ENCODE measurements at places on chromosomes 6 and 20. TPM values are rescaled to one million over a fixed set of nuclear protein-coding genes. Genes with fewer than 3 reads are reported as not detected.
A peak's percentile ranks its signal among the peaks of the same experiment; 100 is the strongest.

DNA sequence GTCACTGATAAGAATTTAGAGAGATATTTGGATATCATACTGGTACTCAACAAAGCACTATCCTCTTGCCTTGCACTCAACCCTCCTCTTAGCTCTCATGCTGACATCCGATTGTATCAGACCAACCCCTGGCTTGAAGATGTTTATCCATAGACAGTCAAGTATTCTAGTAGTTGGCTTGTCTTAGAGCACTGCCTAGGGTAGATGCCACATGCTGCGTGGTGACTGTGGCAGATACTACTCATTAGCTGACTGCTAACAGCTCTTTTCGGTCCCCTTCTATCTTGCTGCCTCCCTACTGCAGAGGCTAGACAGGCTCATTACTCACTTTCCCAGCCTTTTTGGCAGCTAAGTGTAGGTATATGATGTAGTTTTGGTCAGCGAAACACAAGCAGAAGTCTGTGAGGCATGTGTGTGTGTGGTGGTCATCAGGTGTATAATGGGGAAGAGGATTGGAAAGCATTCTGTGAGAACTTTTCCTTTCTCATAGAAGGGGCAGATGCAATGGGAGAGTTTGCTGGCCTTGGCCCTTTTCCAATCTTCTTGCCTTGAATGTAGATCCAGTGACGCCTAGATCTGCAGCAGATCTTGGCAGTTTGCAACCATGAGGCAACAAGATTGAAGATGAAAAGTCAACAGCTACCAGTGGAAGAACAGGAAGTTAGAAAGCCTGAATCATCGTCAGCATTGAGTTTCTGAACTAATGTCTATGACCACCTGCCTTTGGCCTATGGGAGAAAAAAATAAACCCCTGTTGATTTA, 4.4 kb upstream of the IFNGR1 start:
- H3K27ac ChIP-seq, result no peak overlapping the region
- no peaks in the 10 kb centered on the region for H3K36me3 ChIP-seq
- DNase-seq, result no peak
- no peak overlapping the region for H3K4me3 ChIP-seq

GRCh38 chr20:63740627-63741353, 1.2 kb downstream of the SLC2A4RG start:
- H3K4me1 ChIP-seq, result peaks cover 11% of the 10 kb centered on the region
- no peaks in the 10 kb centered on the region for H3K27me3 ChIP-seq
- H3K4me3 ChIP-seq, result peak overlapping the region; percentile 75
- peak overlapping the region; percentile 42 for H3K27ac ChIP-seq

The OPRM1 gene
- total RNA-seq, result not detected

DNA sequence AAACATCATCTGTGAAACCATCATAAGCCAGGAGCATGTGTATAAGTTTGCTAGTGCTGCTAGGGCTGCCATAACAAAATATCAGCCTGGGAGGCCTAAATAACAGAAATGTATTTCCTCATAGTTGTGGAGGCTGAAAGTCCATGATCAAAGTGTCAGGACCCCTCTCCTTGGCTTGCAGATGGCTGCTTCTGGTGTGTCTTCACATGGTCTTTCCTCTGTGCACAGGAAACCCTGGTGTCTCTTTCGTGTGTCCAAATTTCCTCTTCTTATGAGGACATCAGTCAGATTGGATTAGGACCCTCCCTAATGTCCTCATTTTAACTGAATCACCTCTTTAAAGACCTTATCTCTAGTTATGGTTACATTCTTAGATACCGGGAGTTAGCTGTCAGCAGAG, 6.2 kb upstream of the CITED2 start:
- H3K27me3 ChIP-seq, result peaks cover 2% of the 10 kb centered on the region
- no peaks in the 10 kb centered on the region for H3K36me3 ChIP-seq
- H3K27ac ChIP-seq, result no peak overlapping the region

The TRERF1 gene
- 13.7 TPM for total RNA-seq

The LAMA2 gene
- total RNA-seq, result 121 TPM

GRCh38 chr20:59958123-59958522, at the start of gene CDH26:
Gene CDH26, plus strand, starts transcription at chr20:59958423. Its CDS starts 304 bp downstream, at chr20:59958727.
- no peak within 1 kb of the TSS for H3K4me3 ChIP-seq
- H3K27ac ChIP-seq, result no peak within 1 kb of the TSS
- H3K4me1 ChIP-seq, result no peaks in the 10 kb centered on the region
- no peaks in the 10 kb centered on the region for H3K36me3 ChIP-seq
- H3K27me3 ChIP-seq, result no peaks in the 10 kb centered on the region

DNA sequence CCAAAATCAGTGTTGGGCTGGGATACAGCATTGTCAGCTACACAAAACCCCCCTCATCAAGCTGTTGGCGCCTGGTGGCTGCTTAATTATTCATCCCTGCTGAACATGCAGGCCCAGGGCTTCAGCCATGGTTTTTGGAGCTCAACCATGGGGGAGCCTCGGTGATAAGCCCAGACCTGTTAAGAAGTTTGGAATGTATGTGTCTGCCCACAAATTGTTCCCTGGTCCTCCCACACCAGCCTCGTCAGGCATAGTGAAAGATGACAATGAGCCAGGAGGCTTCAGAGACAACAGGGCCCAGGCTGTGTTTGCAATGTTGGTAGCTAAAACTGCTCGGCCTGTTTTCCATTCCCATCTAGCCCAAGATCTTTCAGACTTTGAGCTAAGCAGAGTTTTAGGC, 34.8 kb upstream of the SIRPA start:
- H3K4me1 ChIP-seq, result no peaks in the 10 kb centered on the region
- H3K36me3 ChIP-seq, result no peaks in the 10 kb centered on the region
- H3K27ac ChIP-seq, result no peak overlapping the region

The LY6G6C gene
- total RNA-seq, result not detected

The TP53TG5 gene
- total RNA-seq, result 0.89 TPM

GRCh38 chr6:35164277-35164676, 23.1 kb upstream of the TCP11 start:
- no peaks in the 10 kb centered on the region for H3K4me1 ChIP-seq
- no peaks in the 10 kb centered on the region for H3K36me3 ChIP-seq
- no peak overlapping the region for H3K4me3 ChIP-seq
- H3K27ac ChIP-seq, result no peak overlapping the region
- no peaks in the 10 kb centered on the region for H3K27me3 ChIP-seq

DNA sequence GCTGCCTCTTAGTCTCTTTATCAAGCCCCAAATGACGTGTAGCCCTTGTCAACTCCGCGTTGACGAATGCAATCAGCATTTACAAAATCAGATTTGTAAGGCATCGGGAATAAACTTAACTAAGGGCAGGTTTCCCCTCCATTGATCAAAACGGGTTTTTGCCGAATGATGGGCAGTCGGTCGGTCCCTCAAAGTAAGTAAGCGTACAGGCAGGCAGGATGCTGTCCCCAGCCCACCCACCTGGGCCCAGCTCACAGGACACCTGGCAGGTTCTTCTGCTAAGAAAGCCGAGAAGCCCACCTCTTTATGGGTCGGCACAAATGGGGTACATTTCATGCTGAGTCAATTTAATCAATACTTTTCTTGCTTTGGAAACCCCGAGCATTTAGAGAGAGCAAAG, 22.0 kb upstream of the MAFB start:
- H3K36me3 ChIP-seq, result no peaks in the 10 kb centered on the region
- no peaks in the 10 kb centered on the region for H3K4me1 ChIP-seq
- no peaks in the 10 kb centered on the region for H3K27me3 ChIP-seq
- H3K4me3 ChIP-seq, result no peak overlapping the region
- H3K27ac ChIP-seq, result no peak overlapping the region

The POLR1H gene
- 37.9 TPM for total RNA-seq

The UBE3D gene
- 6.0 TPM for total RNA-seq

GRCh38 chr6:90004511-90004910, 110.2 kb downstream of the GJA10 start:
- no peaks in the 10 kb centered on the region for H3K27me3 ChIP-seq
- no peaks in the 10 kb centered on the region for H3K4me1 ChIP-seq
- H3K4me3 ChIP-seq, result no peak overlapping the region
- H3K36me3 ChIP-seq, result no peaks in the 10 kb centered on the region

- no peaks in the 10 kb centered on the region for H3K36me3 ChIP-seq
- H3K4me3 ChIP-seq, result no peak overlapping the region
- no peaks in the 10 kb centered on the region for H3K27me3 ChIP-seq
- H3K27ac ChIP-seq, result no peak overlapping the region
- H3K4me1 ChIP-seq, result peaks cover 9% of the 10 kb centered on the region
These were observed 20.5 kb upstream of the CDKN1A start for GRCh38 chr6:36657942-36658544.
